ENCODE measurements at places on chromosomes 12 and 14.

- no peak for DNase-seq
These were observed 118.8 kb downstream of the ST8SIA1 start for GRCh38 chr12:22215467-22216253.

DNA sequence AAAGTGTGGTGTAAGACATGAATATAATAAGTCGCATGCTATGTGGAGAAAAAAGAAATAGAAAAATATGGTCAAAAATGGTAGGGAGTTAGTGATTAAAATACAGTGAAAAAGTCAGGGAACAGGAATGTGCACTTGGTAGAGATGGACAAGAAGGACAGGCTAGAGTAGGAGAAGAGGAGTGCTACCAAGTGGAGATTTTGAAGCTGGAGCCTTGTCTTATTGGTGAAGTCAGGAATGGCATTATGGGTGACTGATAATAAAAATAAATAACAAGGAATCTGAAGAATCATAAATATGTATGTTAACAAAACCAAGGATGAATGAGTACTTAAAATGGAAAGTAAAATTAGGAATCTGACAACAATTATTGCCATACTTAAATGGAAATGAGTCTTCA lies 204.8 kb downstream of the PRKD1 start:
- DNase-seq, result no peak

DNA sequence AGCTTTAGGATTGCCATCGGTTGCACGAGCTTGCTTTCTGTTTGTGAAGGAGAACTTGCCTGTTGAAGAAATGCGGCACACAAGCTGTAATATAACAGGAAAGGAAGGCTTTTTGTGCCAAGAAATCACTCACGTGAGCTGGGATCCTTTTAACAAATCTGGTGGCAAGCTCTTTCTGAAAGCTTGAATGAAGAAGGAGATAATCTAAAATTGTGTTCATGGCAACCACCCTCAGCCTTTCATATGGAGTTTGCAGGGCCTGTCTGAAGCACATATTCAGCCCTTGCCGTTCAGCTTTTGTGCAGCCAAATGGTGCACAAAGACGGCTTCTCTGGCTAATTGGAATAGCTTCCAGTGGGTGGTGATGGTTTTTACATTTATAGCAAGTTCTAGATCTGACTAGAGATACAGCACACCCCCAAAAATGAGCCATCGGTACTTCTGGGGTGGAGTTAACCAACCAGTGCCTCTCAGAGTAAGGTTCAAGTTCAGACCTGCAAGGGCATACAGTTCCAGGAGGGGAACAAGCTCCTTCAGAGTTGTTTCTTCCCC lies 107.4 kb downstream of the AEBP2 start:
- DNase-seq, result no peak

- no peak for DNase-seq
These were observed 55.9 kb upstream of the GPR68 start for GRCh38 chr14:91300283-91300895.

- DNase-seq, result no peak
These were observed 174.5 kb upstream of the CNOT2 start for GRCh38 chr12:70068743-70069142.

- no peak for DNase-seq
These were observed 8.6 kb downstream of the NFATC4 start for GRCh38 chr14:24376448-24377070.

DNA sequence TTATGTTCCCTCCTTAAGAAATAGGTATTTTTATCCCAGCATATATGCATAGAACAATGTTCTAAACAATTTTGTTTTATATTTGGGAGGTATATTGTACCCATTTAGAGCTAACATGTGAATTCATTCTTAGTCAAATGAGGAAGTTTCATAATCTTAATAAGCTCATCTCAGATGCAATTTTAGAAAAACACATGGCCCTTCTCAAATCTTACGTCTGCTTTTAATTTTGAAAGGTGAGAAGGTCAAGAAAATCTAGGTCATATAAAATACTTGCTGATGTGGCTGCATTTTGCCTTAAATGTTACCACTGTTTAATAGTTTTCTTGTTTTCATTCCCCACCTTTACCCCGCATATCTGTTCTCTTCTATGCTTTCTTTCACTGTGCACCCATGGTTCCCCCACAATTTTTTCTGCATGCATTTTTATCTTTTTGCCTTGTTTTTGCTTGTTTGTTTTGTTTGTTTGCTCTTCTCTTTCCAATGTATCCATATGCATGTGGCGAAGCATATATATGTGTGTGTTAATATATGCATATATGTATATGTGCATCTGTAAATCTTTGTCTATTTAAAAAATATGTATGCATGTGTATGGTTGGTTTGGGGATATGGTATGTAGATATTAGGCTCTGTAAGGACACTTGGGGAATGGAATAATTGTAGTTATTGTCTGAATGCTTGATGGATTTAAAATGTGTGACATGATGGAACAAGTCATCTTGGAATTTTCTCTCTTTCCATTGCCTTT lies 317.1 kb downstream of the BCAT1 start:
- no peak for DNase-seq

DNA sequence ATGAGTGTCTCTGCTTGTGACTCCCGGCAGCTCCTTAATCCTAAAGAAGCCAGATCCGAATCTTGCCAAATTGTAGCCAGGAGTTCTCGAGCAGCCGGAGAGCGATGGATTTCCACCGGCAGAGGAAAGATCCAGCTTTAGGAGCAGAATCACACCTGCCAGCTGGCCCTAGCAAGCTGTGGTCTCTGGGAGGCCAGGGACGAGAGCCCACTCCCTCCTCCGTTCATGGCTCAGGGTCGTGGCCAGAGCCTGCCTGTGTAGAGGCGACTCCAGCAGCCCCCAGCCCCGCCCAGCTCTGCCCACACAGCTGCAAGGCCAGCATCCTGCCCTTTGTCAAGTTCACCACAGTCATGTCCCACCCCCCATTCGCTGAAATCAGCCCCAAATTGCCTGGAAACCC lies 121.0 kb downstream of the SCARB1 start:
- no peak for DNase-seq

GRCh38 chr12:1706632-1706980 lies 15.7 kb downstream of the ADIPOR2 start:
- no peak for DNase-seq

- DNase-seq, result no peak
These were observed 9.3 kb downstream of the PGF start for GRCh38 chr14:74945852-74946658.

DNA sequence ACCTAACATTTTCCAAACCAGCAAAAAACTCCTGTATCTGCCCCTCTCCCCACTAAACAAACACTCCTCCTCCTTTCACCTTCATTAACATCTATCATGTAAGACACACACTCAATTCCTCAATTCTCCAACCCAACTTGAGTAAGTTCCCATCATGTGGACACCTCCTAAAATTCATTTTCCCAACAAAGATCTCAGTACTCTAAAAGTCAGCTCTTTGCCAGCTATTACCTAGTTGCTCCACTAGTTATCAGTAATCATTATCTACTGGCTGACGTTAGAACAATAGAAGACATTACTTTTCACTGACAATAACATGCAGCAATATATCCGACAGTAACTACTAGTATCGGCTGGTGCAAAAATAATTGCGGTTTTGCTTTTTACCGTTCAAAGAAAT lies 42.1 kb downstream of the HNRNPC start:
- no peak for DNase-seq

GRCh38 chr14:105087963-105088811 lies 23.0 kb upstream of the GPR132 start:
- DNase-seq, result peak; percentile 39

- DNase-seq, result no peak
These were observed 99.9 kb upstream of the SLC24A4 start for GRCh38 chr14:92223025-92223424.

GRCh38 chr14:23538050-23538718 lies 13.4 kb downstream of the ZFHX2 start:
- no peak for DNase-seq

- peak; percentile 28 for DNase-seq
These were observed 227.2 kb upstream of the ATP2B1 start for GRCh38 chr12:89935850-89936249.

DNA sequence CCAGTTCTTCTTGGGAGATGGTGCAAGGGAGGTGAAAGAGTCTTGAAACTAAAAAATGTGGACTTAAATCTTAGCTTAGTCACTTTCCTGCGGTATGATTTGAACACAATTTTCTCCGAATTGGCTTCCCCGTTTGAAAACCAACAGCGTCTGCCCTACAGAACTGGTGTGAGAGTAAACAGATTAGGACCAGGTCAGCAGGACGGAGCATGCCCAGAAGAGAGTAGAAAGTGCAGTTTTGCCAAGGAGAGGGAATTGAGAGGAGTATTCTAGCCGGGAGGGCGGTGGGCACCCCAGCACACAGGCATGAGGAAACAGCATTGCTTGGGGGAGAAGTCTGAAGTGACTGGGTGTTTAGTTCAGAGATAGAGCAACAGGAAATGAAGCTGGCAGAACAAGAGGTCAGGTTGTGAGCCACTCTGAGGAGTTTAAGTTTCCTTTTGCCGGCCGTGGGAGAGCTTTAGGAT lies 927.1 kb downstream of the VRK1 start:
- DNase-seq, result no peak

- no peak for DNase-seq
These were observed 12.7 kb downstream of the SLC11A2 start for GRCh38 chr12:51013441-51013840.

- DNase-seq, result no peak
These were observed 3.8 kb upstream of the ASIC1 start for GRCh38 chr12:50053583-50053982.

GRCh38 chr12:111846016-111846415 lies 4.0 kb downstream of the MAPKAPK5 start:
- DNase-seq, result no peak

DNA sequence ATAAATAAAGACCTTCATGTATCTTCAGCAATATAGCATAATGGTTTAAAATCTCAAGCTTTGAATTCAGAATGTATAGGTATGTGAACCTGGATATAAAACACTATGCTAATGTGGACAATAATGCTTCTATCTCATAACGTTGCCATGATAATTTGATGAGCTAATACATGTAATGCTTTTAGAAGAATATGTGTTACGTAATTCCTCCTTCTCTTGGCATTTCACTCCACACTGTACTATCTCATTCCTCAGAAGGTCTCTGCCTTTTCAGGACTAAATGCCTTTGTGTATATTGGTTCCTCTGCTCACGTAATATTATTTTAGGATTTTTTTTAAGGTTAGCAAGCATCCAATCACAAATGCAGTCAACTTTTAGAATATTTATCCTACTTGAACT lies 86.5 kb downstream of the FOXA1 start:
- no peak for DNase-seq

DNA sequence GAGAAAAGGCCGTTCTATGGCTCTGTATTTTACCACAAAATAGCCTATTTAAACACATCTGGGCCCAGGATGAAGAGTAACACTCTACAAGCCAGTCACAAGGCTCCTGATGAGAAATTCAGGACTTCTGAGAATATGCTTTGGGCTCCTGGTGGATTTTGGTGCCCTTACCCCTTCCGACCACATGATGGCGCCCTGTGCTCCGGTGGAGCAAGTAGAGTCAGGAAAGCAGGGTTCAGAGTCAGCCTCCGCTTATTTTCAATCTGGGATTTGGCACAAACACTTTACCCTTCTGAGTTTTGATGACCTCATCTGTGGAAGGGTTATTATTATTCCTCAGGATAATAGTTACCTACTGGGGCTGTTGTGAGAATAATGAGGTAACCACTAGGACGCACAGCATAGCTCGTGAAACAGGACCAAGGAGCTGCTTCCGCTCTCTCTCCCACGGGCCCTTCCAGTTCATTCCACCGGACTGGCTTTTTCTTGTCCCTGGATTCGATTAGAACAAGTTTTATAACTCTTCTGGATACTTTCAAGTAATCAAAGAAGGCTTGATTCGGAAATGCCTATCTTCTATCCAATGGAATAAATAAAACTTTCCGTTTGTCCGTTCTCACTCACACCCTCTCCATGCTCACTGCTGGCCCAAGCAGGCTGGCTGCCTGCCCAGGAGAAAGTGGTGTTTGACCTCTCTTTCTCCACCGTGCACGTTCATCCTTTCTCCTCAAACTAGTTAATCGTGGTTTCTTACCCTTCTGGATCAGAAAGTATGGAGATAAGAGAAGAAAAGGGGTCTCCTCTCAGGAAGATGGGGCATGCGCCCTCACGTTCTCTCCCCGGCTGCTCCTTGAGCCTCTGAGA lies 104.6 kb downstream of the GALC start:
- no peak for DNase-seq

GRCh38 chr12:96248136-96248931 lies 54.2 kb downstream of the ELK3 start:
- DNase-seq, result no peak

- DNase-seq, result no peak
These were observed 8.5 kb downstream of the KRT85 start for GRCh38 chr12:52358575-52359350.

GRCh38 chr12:47819138-47819895 lies 386 bp downstream of the HDAC7 start:
- no peak for DNase-seq

- peak; percentile 3 for DNase-seq
These were observed 154.9 kb upstream of the ATP2B1 start for GRCh38 chr12:89863493-89863938.

GRCh38 chr14:33774723-33775470 lies 176.0 kb downstream of the EGLN3 start:
- DNase-seq, result no peak

- DNase-seq, result no peak
These were observed 348 bp upstream of the SSTR1 start for GRCh38 chr14:38207377-38207735.

GRCh38 chr12:75048767-75049166 lies 160.9 kb downstream of the KCNC2 start:
- DNase-seq, result no peak

GRCh38 chr14:69688299-69688649 lies 76.9 kb downstream of the SUSD6 start:
- DNase-seq, result no peak

DNA sequence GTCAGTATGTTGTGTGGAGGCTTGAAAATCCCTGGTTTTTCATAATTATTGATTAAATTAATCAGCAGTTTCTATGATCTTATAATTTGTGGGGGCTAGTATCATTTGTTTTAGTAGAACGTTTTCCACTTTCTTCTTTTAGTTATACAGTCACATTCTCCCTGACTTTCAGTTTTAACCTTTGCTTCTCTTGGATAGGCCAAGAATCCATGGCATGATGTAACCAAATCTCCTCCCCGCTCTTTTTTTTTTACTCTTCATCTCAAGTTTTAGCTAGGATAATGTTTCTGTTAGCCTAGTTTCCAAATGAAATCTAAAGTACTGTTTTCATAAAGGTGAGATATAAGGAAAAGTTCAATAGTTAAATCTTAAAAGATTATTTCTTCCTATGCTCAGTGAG lies 106.5 kb downstream of the TMEM117 start:
- no peak for DNase-seq

DNA sequence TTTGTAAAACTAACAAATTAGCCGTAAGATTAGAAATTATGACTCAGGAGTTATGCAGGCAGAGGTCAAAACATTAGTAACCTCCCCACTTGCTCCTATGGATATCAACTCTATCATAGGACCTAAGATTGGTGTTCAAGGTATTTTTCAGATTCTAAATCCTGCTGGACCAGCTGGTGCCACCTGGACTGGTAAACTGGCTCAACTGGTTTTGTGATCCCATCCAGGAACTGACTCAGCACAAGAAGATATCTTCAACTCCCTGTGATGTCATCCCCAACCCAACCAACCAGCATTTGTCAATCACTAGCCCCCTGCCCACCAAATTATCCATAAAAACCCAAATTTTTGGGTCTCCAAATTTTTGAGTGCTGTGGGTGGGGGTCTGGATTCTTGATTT lies 98.1 kb upstream of the OR4E1 start:
- DNase-seq, result no peak

- DNase-seq, result peak; percentile 65
These were observed 71.1 kb upstream of the SOX5 start for GRCh38 chr12:24020397-24021163.
